ENCODE measurements at places on chromosomes 6 and 20.

- DNase-seq: no peak
These were observed 1.6 kb upstream of the SLC32A1 start for GRCh38 chr20:38722683-38723016.

GRCh38 chr20:61661025-61661424, 404.7 kb downstream of the TAF4 start:
- no peak for DNase-seq

- no peak for DNase-seq
These were observed 121.4 kb downstream of the ZMYND8 start for GRCh38 chr20:47235111-47235510.

DNA sequence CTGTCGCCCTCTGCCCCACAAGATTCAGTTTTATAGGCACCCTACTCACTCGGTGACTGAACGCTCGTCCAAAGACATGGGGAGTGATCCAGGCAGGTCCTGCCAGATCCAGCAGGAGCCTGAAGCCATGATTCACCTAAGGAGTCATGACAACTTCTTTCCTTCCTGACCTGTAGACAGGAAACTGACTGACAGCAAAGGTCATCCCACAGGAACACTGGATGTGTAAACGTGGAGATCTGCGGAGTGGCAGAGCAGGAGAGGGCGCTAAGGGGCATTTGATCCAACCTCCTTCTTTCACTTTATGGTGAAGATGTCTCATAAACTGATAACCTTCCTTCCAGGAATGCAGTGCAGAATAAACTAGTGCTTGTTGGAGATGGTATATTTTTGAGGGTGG, 192.2 kb downstream of the GJA10 start:
- no peak for DNase-seq

- no peak for DNase-seq
These were observed 11.2 kb downstream of the TRIM40 start for GRCh38 chr6:30147096-30147495.

DNA sequence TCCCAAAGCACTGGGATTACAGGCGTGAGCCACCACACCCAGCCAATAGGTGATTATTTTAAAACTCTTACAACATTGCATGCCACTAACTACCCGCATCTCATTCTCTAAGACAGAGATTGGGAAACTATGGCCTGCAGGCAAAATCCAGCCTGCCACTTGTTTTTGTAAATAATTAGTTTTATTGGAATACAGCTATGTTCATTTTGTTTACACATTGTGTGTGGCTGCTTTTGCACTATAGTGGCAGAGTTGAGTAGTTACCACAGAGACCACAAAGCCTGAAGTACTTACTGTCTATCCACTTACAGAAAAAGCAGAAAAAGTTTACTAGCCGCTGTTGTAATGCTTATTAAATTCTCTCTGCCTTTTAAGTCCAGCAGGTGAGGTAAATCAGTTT, 16.4 kb upstream of the PKIG start:
- DNase-seq: no peak

GRCh38 chr20:44344723-44345122, 7.9 kb downstream of the R3HDML start:
- no peak for DNase-seq

DNA sequence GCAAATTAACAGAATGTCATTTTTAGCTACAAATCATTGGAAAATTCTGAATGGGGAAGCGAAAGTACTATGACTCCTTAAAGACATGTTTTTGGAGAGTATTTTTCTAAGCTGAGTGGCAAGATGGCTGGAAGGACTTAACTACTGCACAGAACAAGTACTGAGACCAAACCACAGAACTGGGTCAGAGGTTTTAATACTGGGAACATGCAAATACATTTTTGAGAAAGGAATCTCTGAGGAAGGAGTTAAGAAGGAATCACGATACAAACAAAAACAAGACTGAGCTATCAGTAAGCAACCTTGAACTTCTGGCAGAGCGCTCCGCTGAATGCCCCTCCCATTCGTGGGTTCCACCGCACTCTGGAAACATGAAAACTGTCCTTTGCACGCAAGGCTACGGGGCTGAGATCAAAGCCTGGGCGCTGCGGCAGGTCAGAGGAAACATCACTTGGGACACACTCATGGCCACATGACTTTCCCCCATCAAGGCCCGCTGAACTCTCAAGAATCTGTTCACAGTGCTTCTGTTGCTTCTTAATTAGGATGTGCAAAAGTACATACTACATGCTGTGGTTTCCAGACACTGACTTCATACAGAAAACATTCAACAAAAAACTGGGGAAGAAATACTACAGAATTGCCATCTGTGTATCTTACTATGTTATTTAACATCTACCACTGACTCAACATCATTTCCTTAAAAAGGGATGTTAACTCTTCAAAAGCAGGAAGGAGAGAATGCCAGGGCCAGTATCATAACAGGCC, 27.8 kb downstream of the SLC23A2 start:
- DNase-seq: peak; percentile 13

DNA sequence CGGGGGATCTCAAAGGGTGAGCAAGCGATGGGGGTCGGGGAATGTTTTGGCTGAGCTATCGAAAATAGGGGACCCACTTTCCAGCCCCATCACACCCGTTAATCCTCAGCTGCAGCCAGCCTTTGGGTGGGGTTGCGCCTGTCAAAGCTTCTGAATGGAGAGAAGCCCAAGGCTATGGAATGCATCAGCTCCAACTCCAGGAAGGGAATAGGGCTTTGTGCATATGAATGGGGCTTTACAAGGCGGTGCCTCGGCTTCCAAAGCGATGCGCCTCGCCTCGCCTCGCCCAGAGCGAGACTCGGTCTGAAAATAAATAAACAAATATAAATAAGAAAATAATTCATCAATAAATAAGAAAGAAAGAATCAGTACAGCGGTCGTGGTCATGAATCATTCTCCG, 751.4 kb upstream of the DEFB115 start:
- no peak for DNase-seq

- DNase-seq: no peak
These were observed 96.2 kb downstream of the VIP start for GRCh38 chr6:152846825-152847224.

DNA sequence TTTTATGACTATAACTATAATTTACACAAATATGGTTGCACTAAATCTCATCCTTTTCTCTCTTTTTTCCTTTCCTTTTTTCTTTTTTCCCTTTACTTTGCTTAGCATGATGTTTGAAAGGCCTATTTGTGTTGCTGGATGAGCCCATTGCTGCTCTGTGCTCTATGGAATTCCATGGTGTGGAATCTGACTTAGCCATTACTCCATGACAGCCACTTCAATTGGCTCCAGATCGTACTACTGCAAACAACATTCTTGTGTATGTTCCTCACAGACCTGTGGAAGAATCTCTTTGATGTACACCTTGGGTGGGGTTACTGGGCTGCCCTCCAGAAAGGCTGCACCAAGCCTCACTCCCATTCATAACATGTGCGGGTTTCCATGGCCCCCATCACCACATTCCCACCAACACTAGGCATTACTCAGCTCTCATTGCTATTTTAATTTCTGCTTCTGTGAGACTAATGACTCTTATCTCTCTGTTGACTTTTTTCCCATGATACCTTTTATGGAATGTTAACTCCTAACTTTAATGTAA, 979.0 kb downstream of the KIF16B start:
- no peak for DNase-seq

GRCh38 chr20:10716855-10717254, 43.1 kb upstream of the JAG1 start:
- DNase-seq: no peak

GRCh38 chr20:8428988-8429387, 296.9 kb downstream of the PLCB1 start:
- no peak for DNase-seq

DNA sequence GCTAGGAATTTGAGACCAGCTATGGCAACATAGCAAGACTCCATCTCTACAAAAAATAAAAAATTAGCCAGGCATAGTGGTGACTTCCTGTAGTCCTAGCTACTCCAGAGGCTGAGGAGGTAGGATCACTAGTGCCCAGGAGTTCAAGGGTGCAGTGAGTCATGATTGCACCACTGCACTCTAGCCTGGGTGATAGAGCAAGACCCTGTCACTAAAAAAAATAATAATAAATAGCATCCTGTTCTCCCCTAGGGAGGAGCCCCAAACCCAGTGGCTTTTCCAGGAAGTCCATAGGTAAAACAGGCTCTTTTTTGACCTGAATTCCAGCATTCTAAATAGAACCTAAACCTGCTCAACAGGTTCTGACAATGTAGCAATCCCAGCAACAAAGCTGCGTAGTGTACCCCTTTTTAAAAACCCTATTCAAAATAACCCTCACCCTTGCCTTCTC, 192.0 kb downstream of the ALDH8A1 start:
- no peak for DNase-seq

DNA sequence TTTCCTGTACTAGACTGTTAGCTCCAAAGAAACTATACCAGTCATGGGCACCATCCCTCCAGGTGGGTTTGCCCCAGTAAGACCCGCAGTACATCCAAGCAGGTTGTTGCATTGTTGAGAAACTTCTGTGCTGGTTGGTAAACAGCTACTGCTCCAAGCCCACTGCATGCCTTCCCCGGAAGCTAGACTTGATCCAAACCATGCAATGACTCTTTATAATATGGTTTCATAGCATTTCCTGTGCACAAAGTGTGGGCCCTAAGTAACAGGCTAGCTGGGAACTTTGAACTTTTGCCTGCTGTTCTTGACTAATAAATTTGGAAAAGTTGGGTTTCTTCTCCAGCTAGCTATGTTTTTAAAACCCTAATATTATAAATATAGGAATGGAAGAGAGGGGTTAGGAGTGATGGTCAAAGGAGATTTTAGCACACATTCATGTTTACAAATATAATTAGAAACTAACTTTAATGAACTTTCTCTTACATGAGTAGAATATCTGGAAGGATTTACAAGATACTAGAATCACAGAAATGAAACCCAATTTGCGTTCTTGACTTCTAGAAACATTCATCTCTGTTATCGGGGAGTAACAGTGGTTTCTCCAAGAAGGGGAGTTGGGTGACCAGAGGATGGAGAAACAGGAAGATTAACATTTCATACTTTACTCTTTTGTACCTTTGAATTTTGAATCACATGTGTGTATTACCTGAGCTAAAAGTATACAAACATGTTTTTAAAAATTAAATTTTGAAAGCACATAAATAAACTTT, 51.7 kb downstream of the GFOD1 start:
- DNase-seq: no peak

DNA sequence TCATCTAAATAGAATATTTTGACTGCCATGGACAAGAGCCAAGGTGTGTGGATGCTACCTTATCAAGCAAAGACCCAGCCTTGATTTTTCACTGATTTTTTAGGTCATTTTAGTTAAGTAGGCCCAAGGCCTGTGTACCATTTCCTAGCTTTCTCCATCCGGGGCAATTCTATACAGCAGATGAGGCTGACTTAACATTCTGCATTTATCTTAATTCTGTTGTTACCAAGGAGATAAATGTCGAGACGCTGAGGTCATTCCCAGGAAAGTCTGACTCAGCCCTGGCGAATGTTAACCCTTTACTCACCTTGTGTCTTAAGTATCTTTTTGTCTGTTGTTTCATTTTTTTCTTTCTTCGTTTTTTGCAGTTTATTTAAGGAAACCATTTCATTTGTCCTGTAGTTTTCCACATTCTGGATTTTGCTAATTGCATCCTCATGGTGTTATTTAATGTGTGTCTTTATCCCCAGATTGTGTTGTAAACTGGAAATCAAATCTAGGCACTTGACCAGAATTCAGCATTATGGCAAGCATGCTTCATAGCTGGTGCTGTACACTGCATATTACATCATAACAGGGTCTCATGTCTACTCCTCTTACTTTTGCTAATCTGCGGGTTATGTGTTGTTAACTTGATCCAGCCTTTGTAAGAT, 277.0 kb downstream of the CDKAL1 start:
- DNase-seq: no peak

DNA sequence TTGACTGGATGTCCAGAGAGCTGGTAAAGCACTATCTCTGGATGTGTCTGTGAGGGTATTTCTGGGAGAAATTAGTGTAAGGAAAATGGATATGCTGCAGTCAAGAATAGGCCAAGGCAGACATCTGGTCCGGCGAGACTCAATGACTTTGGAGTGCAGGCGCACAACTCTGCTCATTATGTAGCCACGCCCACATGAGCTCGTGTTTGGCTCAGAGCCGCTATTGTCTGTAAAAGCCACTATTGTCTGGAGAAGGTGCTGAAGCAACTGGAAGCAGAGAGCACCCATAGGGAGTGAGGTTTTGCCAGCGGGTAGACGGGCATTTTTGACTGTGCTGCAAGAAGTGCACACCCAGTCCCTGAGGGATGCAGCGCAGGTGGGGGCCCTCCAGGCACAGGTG, 305.0 kb upstream of the POU3F2 start:
- DNase-seq: no peak

DNA sequence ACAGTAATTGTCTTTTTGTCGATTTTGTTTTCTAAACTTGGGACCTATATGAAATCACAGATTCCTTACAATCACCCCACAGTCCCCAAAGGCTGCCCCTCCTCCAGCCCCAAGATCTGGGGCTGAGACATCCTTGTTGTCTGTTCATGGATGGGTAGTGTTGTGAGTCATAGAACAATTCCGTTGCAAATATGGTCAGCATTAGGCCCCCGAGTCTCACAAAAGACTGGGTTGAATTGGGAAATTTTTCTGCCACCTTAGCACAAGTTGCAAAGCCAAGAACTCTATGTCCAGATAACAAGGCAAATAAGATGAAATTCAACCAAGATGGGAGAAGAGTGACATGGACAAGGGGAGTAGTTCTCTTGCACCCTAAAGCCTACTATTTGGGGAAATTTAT, 10.5 kb upstream of the TAB2 start:
- no peak for DNase-seq

- no peak for DNase-seq
These were observed 2.7 kb downstream of the RPS21 start for GRCh38 chr20:62389601-62390087.

GRCh38 chr6:28205879-28206278, 19.2 kb upstream of the ZSCAN9 start:
- DNase-seq: no peak

- DNase-seq: no peak
These were observed 26.1 kb downstream of the MANBAL start for GRCh38 chr20:37315452-37316110.

DNA sequence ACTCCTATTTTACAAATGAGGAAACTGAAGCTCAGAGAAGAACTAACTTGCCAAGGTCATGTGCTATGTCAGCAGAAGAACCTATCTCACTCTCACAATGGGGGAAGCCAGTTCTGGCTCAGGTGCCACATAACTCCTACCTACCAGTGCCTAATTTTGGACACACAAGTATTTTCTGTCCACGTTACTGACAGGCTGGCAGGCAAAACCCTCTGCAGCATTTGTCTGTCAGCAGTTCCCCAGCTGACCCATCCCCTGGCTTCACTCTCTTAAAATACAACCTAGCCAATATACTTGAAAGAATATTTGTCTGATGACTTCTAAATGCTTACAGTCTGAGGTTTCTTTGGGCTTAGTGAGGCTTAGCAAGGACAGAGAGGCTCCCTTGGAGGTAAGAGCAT, 15.5 kb downstream of the GSS start:
- DNase-seq: no peak

GRCh38 chr6:63919556-63920110, 284.0 kb downstream of the PHF3 start:
- DNase-seq: no peak
